Right atrium auricular region (tissue), 2 donors: ENCODE measurements at places on chromosomes 16 and 17. TPM values are rescaled to one million over a fixed set of nuclear protein-coding genes. Genes with fewer than 3 reads are reported as not detected.

DNA sequence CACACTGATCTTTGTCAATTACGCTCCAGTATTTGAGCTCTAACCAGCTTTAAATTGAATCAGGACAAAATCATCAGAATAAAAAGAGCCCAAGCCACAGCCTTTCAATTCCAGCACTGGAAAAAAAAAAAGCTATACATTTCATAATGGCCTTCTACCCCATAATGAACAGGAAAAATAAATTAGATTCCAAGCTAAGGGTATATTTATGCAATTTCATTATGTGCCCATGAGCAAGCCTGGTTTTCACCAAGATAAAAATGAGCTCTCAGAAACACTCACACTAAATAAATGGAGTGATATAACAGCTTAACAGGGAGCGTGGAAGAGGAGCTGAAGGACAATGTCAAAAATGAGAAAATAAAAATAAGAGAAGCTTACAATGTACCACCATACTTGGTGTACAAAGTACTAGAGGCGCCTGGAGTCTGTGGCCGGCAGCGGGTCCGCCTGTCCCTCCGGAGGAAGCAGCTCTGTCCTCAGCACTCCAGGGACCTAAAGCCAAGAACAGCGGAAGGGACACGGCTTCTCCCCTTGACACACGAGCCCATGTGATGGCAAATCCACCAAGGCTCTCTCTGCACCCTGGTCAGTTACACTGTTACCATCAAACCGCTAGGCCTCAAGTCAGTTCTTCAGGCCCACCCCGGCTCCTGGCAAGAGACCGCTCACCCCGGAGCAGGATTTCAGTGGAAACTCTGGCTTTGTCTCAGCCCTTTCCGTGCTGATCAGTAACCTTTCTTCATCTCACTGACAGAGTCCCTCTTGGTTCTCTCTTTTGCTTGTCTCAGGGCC lies 69.6 kb downstream of the RBFOX3 start:
- no peak for DNase-seq

GRCh38 chr17:19796457-19796856 lies 48.4 kb upstream of the ALDH3A1 start:
- DNase-seq: no peak

DNA sequence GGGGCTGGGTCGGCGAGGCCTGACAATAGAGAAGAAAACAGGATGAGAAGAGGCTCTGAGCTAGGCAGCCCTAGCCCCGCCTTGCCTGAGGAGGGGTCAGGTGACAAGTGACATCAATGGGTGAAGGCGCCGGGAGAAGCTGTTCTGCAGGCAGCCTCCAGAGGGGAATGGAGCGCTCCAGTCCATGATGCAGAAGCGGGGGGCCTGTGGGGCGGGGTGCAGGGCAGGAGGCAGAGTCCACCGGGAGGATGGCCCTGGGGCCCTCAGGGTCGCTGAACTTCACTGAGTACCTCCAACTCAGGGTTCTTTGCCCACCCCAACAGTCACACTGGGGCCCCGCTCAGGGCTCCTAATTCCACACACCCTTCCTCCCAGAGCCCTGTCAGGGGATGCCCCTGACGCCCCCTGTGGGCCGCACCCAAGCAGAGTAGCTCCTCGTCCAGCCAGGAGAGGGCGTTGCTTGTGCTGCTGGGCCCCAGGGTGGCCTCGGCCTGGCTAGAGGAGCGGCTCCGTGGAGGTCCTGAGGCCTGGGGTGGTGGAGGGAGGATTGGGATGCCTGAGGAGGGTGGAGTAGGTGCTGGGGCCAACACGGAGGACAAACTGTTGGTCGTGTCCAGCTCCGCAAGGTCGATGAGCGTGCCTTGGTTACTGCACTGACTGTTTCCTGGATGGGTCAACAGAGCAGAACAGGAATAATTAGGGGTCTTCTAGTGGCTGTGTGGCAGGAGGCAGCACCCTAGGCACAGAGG lies 20.8 kb downstream of the GGA3 start:
- no peak for DNase-seq

- no peak for DNase-seq
Observed at GRCh38 chr16:79331066-79331465, 269.5 kb downstream of the MAF start.

GRCh38 chr16:20798364-20798763 lies 7.9 kb downstream of the ERI2 start:
- no peak for DNase-seq

GRCh38 chr17:18038149-18038850 lies 668 bp downstream of the ATPAF2 start:
- no peak for DNase-seq

DNA sequence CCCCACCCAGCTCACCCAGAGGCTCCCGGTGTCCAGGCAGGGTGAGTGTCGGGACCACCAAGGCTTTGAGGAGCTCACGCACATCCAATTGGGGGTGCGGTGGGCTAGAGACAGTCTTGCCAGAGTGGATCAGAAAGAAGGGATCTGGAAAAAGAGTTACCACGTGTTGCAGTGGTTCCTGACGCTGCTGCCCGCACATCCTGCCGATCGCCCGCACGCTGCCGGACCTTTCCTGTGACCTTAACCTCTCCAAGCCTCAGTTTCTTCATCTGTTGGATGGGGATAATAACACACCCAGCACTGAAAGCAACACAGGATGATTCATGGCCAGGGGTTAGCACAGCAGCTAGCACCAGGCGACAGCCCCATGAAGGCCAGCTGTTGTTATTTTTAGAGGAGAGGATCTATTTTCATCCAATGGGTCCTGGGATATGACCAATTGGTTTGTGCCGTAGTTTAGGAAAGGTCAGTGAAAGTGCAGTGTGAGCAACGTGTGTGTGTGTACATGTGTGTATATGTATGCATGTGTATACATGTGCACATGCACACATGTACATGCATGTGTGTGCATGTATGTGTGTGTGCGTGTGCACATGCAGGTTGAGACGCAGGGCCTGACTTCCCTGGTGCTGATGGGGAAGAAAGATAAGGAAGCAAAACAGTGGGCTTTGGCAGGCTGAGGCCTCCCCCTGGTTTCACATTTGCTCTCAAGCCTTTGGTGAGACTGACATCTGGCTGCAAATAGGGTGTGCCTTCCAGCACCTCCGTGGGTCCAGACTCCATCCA lies 2.5 kb downstream of the ITGAX start:
- DNase-seq: no peak

GRCh38 chr17:39199820-39200069 lies 338 bp upstream of the RPL19 start:
- peak; percentile 95 for DNase-seq

DVL2 gene
- 18.1 TPM for total RNA-seq

SLC22A31 gene
- 0.75 TPM for total RNA-seq

CDH5 gene
- 47.4 TPM for total RNA-seq

PARD6A gene
- 3.9 TPM for total RNA-seq

EFCAB5 gene
- total RNA-seq: not detected

SLC47A2 gene
- total RNA-seq: not detected

LLGL2 gene
- 4.1 TPM for total RNA-seq
